ENCODE measurements at places on chromosomes 3 and 15.

- no peaks in the 10 kb centered on the region for H3K27me3 ChIP-seq
- H3K4me3 ChIP-seq, result peak overlapping the region; percentile 88
- peak overlapping the region; percentile 87 for H3K27ac ChIP-seq
Observed at GRCh38 chr15:72375501-72375845, 341 bp downstream of the HEXA start.

- H3K4me1 ChIP-seq, result no peaks in the 10 kb centered on the region
- H3K36me3 ChIP-seq, result no peaks in the 10 kb centered on the region
Observed at GRCh38 chr3:174202561-174202960, 656.6 kb upstream of the NAALADL2 start.

GRCh38 chr15:31478702-31479221, 152.1 kb downstream of the KLF13 start:
- no peak for DNase-seq
- H3K36me3 ChIP-seq, result no peaks in the 10 kb centered on the region
- no peaks in the 10 kb centered on the region for H3K27me3 ChIP-seq
- H3K27ac ChIP-seq, result no peak overlapping the region

- H3K4me1 ChIP-seq, result no peaks in the 10 kb centered on the region
- no peaks in the 10 kb centered on the region for H3K27me3 ChIP-seq
- no peak for DNase-seq
- H3K36me3 ChIP-seq, result no peaks in the 10 kb centered on the region
Observed at GRCh38 chr15:48722764-48723661, 77.5 kb upstream of the FBN1 start.

GRCh38 chr15:29312387-29312786, 42.8 kb upstream of the NSMCE3 start:
- H3K4me1 ChIP-seq, result peaks cover 31% of the 10 kb centered on the region
- H3K27me3 ChIP-seq, result no peaks in the 10 kb centered on the region
- no peaks in the 10 kb centered on the region for H3K36me3 ChIP-seq
- peak overlapping the region; percentile 25 for H3K27ac ChIP-seq

DNA sequence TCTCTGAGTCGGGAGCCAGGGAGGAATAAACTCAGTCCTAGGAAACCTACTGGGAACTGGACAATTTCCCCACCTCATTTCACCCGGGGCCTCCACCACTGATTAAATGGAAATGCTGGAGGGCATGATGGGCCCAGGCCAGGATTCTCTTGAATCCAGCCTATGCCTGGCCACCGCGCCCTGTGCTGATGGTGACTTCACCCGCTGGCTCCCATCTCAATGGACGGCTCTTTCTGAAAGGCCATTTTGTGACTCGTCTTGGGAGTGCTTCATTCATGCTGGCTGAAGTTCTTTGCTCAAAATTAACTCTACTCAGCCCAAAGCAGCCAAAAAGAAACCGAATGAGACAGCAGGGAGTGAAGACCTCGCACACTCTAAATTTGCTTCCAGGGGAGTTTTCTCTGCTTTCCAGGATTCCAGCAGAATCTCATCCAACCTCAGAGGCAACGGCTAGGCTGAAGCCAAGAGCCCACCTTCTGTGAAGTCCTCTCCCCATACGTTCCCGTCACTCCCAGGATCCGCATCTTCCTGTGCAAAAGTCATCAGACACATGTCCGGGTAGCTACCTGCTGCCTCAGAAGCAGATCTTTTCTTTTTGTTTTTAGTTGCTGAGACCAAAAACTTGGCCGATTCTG, 266.0 kb upstream of the ICE2 start:
- no peak overlapping the region for H3K27ac ChIP-seq
- no peak overlapping the region for H3K4me3 ChIP-seq
- H3K4me1 ChIP-seq, result no peaks in the 10 kb centered on the region
- DNase-seq, result no peak
- H3K36me3 ChIP-seq, result no peaks in the 10 kb centered on the region

Measured in GM12878 (cell line).